Endodermal cell (in vitro differentiated cells): ENCODE measurements at places on chromosomes 3 and 15.

DNA sequence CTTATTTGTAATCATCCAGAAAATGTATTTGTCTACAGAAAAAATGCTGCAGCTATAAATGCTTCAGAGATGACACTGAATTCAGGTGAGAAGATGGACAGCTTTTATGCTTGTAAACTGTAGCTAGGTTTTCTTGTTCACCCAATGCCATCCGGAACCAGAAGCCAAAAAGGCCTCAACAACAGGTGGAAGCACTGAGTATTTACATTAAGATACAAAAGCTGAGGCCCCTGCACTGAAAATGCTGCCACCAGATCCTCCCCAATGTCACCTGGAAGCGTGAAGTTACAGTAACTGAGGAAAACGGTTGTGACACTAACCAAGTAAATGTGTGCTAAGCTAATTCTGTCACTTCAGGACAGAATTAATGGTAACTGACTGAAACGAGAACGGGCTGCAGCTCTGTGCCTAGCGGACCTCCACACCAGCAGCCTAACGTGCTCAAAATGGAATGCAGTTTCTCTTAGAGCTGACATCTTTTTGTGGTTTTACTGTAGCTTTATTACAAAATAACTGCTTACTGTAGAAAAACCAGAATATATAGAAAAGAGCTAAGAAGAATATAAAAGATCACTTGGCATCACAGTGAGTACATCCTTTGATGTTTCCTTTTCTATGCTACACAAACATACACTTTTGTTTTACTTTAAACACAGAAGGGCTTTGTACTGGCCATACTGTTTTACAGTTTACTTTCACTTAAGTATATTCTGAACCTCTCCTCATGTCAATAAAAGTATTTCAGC, 7.6 kb downstream of the CHSY1 start:
- peaks cover 17% of the 10 kb centered on the region for H3K36me3 ChIP-seq
- H3K27ac ChIP-seq, result no peak overlapping the region
- no peak overlapping the region for H3K4me3 ChIP-seq
- peak; percentile 30 for DNase-seq
- peaks cover 18% of the 10 kb centered on the region for H3K4me1 ChIP-seq

GRCh38 chr15:47997195-47998080, 123.4 kb upstream of the SLC24A5 start:
- no peaks in the 10 kb centered on the region for H3K36me3 ChIP-seq
- no peak overlapping the region for H3K27ac ChIP-seq
- no peaks in the 10 kb centered on the region for H3K4me1 ChIP-seq
- no peaks in the 10 kb centered on the region for H3K27me3 ChIP-seq
- H3K4me3 ChIP-seq, result no peak overlapping the region

GRCh38 chr3:38580450-38581382, 68.8 kb downstream of the SCN5A start:
- H3K27me3 ChIP-seq, result no peaks in the 10 kb centered on the region
- H3K36me3 ChIP-seq, result no peaks in the 10 kb centered on the region
- peaks cover 10% of the 10 kb centered on the region for H3K4me1 ChIP-seq
- H3K4me3 ChIP-seq, result no peak overlapping the region
- H3K27ac ChIP-seq, result no peak overlapping the region

DNA sequence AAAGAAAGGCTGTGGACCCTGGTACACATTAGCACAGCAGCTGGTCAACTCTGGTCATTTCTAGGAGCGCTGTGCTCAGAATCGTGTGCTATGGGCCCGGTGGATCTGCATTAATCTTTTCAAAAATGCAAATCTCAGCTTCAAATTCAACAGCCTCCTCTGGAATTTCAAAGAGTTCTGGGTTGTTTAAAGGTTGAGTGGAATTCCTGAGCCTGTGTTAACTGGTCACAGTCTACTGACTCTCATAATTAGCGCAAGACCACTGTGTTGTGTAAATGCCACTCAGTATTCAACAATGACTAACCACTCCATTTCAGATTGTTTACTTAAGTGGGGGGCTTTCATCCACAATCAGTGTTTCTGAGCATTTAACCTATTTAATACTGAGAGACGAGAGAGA, 2.7 kb upstream of the ARNT2 start:
- no peaks in the 10 kb centered on the region for H3K36me3 ChIP-seq
- H3K27me3 ChIP-seq, result peaks cover 33% of the 10 kb centered on the region
- no peak overlapping the region for H3K4me3 ChIP-seq
- no peak for DNase-seq
- H3K27ac ChIP-seq, result no peak overlapping the region

DNA sequence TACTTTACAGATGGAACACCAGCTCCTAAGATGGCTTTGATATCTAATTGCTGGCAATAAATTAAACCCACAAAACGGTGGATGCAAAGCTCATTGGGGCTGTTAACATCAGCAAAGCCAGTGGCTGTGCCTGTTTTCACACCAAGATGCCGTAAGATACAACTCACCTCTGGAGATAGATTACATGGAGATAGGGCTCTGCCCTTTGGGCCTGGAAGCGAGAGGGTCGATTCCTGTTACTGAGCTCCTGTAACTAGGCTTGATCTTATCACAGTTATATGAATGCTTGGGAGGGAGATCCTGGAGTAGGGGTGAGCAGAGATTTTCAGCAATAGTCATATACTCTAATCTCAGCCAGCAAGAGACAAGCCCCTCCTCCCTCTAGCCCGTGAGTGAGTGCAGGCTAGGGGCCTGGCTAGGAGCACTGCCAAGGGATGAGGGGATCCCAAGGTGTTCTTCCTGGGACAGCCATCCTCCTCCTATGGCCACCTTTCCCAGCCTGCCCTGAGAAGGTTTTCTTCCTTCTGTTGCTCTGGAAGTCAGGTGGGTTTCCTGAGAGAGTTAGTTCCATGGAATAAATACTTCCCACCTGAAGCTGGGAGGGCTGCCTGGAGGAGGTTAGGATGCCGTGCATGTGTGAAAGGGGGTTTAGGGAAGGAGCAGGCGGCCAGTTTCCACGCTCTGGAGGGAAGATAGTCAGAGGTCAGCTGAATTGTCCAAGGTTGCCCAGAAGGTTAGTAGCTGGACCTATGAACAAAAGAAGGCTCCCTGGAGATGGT, 18.1 kb upstream of the DOCK3 start:
- DNase-seq, result no peak
- no peaks in the 10 kb centered on the region for H3K27me3 ChIP-seq
- no peaks in the 10 kb centered on the region for H3K4me1 ChIP-seq
- H3K36me3 ChIP-seq, result no peaks in the 10 kb centered on the region
- no peak overlapping the region for H3K4me3 ChIP-seq
- no peak overlapping the region for H3K27ac ChIP-seq

DNA sequence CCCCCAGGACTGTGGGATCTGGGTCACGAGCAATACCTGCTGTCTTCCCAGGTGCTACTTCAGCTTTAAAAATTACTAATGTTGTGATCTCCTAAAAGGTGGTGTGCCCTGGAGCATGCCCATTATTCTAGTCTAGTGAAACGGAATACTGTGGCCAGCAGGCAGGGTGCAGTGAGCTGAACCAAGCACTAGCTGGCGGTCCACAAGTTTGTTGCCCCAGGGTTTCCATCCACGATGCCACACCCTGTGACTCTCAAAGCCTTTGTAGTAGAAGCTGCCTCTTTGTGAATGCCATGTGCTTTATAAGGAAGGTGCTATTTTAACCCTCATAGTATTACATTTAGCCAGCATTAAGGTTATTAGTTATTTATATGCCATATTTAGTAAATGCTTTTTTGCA, 49.1 kb downstream of the PXYLP1 start:
- no peak overlapping the region for H3K4me3 ChIP-seq
- no peak for DNase-seq
- H3K27me3 ChIP-seq, result no peaks in the 10 kb centered on the region
- no peaks in the 10 kb centered on the region for H3K4me1 ChIP-seq
- H3K36me3 ChIP-seq, result peaks cover 34% of the 10 kb centered on the region

- peak; percentile 71 for DNase-seq
- no peak within 1 kb of the TSS for H3K4me3 ChIP-seq
- no peak within 1 kb of the TSS for H3K27ac ChIP-seq
- peaks cover 10% of the 10 kb centered on the region for H3K4me1 ChIP-seq
- peaks cover 69% of the 10 kb centered on the region for H3K27me3 ChIP-seq
Measured at GRCh38 chr3:50340448-50341329, at the start of gene RASSF1. RASSF1 (minus strand) TSS chr3:50340836; CDS start chr3:50340805, 31 bp downstream.

DNA sequence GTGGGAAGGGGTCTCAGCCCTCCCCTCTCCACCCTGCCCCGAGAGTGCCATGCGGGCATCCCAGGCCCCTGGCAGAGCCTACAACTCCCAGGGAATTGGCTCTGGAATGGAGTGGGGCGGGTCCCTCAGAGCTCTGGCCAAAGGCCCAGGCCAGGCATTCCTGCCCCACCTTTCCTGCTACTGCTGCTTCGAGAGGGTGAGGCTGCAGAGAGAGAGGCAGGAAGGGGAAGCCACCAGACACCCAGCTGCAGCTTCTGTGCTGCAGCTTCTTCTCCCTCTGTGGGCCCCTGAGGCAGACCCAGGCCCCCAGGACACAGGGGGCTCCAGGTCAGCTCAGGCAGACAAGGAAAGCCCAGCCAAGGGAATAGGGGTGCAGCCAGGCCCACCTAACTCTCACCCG, 2.7 kb downstream of the ALS2CL start:
- H3K27ac ChIP-seq, result no peak overlapping the region
- no peak overlapping the region for H3K4me3 ChIP-seq
- H3K27me3 ChIP-seq, result peaks cover 11% of the 10 kb centered on the region
- no peak for DNase-seq
